ENCODE measurements at places on chromosomes 6 and 20.

DNA sequence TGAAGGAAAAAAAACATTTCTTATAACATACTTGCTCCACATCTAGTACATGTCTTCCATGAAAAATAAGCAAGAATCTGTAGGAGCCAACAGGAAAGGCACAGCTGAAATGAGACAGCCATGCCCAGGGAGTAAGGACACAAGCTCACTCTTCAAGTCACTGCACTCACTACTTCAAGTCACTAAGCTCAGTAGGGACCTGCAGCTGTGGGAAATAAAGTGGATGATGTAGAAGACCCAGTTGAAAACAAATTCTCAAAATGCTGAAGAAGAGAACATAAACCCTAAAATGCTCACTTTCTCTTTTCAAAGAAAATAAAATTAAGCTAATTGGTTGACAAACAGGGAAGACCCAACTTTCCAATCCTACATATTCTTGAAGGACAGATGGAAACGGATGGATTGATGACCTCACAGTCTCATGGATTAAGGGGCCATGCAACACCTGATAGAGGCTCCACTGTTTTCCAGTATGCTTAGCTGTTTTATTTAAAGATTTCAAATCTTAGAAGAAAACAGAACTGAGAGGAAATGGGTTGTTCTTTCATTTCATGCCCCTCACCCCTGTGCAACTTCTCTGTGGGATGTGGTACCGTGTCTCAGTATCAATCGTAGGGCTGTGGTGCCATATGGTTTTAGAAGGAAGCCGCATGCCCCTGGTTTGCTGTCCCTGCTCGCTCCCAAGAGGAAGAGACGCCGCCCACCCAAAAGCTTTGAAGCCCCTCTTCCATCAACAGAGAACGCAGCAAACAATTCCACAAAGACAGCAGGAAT lies 133.3 kb downstream of the WDR27 start:
- no peak for DNase-seq

DNA sequence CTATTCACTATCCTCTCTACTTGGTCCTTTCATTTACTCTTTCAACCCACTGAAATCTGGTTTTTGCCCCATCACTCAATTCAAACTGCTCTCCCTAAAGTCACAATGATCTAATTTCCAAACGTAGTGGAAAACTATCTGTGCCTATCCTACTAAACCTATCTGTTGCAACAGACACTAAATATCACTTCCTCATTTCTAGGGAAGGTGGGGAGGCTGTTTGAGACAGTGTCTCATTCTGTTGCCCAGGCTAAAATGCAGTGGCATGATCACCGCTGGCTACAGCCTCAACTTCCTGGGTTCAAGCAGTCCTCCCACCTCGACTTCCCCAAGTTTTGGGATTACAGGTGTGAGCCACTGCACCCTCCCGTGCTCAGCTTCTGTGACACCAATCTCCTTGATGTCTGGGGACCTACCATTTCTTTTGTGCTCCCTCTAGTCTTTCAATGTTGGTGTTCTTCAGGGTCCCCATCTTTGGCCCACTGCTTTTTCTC lies 8.8 kb downstream of the RANBP9 start:
- DNase-seq, result no peak

DNA sequence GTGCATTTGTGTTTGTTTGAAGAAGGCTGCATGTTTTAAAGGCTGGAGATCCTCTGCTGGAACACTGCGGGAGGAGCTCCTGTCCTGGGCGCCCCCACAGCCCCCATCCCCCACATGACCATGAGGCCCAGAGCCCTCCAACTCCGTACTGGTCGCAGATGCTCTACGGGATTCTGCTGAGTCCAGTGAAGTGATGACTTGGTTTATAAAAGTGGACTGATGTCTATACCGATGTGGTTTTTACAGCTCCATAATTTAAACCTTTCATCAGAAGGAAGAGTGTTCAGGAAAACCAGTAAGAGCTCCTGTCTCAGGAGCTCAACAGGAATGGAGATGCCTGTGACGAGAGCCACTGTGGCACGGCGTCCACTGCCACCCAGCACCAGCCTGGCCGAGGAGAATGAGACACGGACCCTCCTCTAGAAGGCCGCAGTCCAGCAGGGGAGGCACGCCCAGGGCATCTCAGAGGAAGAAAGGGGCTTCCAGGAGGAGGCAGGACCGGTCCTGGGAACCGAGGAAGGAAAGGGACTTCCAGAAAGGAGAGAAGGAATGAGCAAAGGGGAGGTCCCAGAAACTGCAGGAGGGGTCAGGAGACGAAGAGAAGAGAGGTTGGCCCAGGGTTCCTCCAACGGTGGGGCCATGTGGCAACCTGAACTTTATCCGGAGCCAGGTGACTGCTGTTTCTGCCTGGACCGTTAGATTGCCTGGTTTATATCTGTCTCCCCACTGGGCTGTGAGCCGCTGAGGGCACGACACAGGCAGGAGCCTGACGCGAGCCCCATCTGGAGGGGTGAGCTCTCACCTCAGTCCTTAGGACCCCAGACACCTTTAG lies 26.9 kb downstream of the BFSP1 start:
- DNase-seq, result no peak

DNA sequence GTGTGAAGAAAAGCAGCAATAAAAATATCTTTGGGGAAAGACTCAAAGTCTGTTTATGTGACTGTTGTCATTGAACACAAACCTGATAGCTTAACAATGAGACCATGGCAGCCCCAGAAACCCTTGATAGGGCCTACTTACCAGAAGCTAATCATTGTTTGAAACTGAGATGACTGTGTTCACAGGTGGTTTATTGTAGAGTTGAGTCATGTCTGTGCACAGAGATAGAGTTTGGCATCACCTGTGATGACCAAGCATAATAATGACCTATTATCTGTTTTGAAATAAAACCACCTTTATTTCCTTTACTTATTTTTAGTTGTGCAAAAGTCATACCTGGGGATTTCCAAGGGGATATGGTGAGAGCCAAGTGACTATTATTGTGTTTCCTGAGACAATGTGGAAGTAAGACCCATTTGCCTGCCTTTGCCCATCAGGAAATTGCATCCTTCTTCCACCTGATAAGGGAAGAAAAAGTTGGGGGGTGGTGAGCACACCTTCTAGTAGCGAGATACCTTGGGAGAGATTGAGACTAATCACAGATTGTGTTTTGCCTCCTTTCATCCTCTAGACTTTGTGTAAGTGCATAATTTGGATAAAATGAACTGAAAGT lies 456.9 kb upstream of the JAG1 start:
- no peak for DNase-seq

- no peak for DNase-seq
These were observed 106.9 kb downstream of the IPCEF1 start for GRCh38 chr6:154249499-154250298.

DNA sequence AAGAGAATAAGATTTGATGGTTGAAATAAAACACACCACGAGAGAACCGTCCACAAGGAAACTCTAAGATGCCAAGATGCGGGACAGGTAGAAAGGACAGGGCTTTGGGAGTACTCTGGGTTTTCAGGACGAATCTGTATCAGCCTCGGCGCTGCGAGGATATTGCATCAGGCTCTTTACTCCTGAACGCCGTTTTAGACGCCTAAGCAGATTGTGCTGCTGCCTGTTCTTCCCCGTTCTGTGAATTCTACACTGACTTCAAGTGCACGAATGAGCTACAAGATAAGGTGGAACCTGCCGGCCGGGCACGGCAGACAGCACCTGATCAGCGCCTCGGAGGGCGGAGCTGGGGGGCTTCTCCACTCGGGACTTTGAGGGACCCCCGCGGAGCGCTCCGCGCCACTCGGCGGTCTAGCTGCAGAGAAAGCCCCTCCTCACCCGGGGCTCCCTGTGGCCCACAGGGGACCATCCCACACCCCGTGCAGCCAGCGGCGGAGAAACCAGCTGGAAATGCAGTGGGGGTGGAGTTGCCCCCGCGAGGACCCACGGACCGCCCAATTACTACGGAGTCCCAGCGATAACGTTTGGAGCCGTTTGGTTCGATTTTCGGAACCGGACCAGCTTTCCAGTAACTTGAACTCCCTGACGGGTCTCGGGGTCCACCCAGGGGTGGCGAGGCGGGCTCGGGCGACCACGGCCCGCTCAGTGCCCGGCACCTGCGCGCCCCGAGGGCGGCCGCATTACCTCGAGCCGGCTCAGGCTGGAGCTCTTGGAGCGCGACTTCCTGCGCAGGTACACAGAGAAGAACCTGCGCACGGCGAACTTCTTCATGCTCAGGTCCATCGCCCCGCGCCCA lies 646 bp downstream of the RPS6KA2 start:
- no peak for DNase-seq

- DNase-seq, result no peak
These were observed 40.4 kb downstream of the MAPK14 start for GRCh38 chr6:36068012-36068392.

DNA sequence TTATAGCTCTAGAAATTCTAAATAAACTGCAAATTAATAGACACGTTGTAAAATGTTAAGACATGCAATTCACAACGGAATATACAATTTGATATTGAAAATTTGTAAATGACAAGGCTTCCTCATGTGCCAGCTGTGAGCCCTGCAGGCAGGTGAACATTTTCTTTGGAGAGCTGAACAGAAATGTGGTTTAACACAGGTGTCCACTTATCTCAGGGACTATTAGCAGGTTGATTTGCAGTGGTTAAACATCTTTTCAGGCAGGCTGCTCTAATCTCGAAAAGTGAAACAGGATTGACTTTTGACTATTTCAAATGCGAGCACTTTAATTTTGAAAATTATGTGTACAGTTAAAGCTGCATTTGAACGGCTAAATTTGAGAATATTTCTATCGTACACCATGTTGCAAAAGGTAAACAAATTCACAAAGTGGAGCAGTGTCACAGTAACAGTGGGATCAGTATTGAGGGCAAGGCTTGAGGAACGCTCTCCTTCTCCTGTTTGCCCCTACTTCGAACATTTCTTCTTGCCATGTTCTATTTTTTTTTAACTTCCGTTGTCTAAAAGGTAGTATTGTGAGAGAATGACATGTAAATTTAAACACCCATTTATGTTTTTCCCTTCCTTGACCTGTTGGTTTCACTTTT lies 210.8 kb downstream of the CDKAL1 start:
- peak; percentile 48 for DNase-seq

- DNase-seq, result no peak
These were observed 16.5 kb downstream of the PPP1R10 start for GRCh38 chr6:30600451-30600961.

DNA sequence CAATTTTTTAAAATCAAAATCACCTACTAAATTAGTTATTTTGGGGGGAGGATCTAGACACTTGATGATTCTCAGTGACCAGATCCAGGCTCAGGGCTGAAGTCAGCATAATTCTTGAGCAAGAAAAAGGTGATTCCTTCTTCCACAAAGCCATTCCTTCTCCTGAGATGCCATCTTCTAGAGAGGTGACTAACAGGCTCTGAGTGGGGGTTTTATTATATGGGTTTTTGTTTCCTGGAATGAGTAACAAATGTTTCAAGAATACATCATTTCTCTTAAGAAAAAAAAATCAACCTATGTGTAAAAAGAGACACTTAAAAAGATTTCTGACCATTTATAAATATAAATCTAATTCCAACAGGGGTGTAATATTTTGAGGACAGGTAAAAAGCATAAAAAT lies 154.3 kb downstream of the NFATC2 start:
- DNase-seq, result no peak

DNA sequence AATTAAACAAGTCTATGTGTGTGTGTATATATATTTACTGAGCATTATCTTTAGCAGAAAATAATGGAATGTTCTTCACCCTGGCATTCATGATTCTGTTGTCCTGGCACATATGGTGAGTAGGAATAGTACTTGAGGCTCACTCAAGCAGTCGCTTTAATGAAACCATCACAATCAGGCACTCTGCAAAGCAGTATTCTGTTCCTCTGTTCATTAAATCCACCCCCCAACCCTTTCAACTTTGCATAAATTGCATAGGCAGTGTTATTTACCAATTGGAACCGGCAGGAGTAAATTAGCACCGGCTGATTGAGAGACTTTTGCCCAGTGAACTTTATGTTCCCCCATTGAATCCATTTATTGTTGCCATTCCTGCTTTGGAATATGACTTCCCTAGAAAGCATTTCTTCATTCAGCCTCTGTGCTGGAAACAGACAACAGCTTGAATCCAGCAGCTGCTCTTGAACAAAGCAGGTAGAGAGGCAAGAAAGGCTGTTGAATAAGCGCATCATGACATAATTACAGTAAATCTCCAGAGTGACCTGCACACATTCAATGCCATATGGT lies 268.0 kb upstream of the RNF217 start:
- DNase-seq, result peak; percentile 78

- no peak for DNase-seq
These were observed 6.8 kb downstream of the PROKR2 start for GRCh38 chr20:5309971-5310370.

- no peak for DNase-seq
These were observed 144.5 kb downstream of the LPA start for GRCh38 chr6:160519603-160520042.

GRCh38 chr20:60086821-60087562 lies 128.8 kb downstream of the CDH26 start:
- no peak for DNase-seq

- no peak for DNase-seq
These were observed 31.0 kb downstream of the RIN2 start for GRCh38 chr20:19789009-19789408.

GRCh38 chr20:22223236-22223635 lies 361.1 kb downstream of the FOXA2 start:
- no peak for DNase-seq

GRCh38 chr20:44650771-44651433 lies 597 bp downstream of the ADA start:
- no peak for DNase-seq

DNA sequence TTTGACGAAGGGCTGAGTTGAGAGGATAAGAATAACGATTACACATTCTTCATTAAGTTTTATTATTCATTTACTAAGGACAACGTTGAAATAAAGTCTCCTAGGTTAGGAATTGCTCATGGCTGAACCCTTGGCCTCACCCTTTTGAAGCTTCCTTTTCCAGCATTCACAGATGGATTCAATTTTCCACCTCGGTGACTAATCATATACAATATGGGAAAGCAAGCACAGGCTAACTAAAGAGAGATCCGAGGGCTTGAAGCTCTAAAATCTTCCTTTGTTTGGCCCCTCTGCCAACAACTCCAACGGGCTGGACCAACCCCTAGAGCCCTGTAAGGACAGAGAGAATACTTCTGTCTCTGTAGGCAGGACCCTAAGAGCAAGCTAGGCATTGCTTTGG lies 159.5 kb downstream of the SOD2 start:
- no peak for DNase-seq

DNA sequence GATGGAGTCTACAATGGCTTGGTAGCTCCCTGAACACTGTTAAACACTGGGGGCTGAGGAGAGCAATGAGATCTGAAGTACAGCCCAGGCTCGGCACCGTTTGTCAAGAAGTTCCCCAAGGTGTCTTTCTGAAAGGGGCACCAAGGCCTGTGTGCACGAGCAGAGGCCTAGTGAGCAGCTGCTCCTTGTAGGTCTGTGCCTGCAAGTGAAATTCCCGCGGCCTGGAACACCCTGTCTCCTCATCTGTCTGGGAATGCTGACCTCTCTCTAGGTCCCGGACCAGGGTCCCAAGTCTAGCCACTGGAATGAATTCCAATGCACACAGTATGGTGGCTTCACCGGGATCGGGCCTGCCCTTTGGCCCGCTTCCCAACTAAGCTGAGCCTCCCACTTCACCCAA lies 134.8 kb downstream of the FOXC1 start:
- no peak for DNase-seq

- DNase-seq, result no peak
These were observed 275 bp upstream of the MAVS start for GRCh38 chr20:3846378-3846739.
